NCI-H510A treated with DMSO at 0.1 percent for 48 hours (cell line): ENCODE measurements at places on chromosomes 2 and 18.
A peak's percentile ranks its signal among the peaks of the same experiment; 100 is the strongest.

DNA sequence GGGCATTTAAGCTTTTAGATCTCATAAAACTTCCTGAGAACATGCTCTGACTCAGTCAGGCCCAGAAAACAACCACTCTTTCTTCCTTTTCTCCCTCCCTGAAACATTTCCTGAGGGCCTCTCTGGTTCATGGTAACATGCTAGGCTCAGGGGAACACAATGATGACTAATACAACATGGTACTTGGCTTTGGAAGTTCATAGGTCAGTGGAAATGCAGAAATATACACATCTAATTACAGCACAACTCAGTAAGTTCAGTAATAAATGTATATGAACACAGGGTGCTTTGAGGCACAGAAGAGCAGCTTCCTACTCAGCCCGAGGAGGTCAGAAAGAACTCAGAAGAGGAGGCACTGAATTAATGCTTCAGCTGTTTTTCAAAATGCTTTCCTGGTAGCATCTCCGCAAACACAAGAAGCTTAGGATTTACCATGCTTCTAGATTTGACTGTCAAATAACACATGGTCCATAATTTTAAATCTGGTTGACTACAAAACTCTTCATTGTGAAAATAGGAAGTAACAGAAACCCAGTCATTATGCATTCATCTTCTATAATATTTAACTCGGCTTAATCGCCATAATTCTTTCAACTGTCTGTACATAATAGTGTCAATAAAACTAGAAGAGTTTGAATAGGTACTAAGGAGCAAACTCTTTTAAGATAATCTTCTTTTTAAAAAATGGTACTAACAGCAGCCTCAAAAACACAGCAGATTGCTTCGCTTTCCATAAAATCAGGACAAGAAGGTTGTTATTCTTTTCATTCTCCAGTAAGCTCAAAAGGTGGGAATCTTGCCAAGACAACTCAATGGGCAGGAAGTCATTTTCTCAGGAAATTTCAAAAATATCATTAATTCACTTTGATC lies 251.3 kb downstream of the DLGAP1 start:
- DNase-seq, result no peak

DNA sequence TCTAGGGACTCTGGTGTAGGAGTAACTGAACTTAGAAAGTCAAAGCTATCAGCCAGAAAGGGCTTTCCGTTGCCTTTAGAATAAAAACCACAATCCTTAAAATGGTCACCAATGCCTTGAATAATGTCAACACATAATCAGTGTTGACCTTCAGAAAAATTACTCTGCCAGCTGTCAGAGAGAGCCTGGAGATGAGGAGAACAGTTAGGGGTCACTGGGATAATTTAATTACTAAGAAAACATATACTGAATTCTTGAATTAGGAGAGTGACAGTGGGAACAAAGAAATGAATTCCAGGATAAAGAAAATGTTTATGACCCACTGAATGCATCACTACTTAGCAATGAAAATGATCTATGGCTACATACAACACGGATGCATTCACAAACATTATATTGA lies 23.4 kb upstream of the UGP2 start:
- no peak for DNase-seq

GRCh38 chr18:79982736-79983135 lies 5.6 kb downstream of the TXNL4A start:
- DNase-seq, result no peak

DNA sequence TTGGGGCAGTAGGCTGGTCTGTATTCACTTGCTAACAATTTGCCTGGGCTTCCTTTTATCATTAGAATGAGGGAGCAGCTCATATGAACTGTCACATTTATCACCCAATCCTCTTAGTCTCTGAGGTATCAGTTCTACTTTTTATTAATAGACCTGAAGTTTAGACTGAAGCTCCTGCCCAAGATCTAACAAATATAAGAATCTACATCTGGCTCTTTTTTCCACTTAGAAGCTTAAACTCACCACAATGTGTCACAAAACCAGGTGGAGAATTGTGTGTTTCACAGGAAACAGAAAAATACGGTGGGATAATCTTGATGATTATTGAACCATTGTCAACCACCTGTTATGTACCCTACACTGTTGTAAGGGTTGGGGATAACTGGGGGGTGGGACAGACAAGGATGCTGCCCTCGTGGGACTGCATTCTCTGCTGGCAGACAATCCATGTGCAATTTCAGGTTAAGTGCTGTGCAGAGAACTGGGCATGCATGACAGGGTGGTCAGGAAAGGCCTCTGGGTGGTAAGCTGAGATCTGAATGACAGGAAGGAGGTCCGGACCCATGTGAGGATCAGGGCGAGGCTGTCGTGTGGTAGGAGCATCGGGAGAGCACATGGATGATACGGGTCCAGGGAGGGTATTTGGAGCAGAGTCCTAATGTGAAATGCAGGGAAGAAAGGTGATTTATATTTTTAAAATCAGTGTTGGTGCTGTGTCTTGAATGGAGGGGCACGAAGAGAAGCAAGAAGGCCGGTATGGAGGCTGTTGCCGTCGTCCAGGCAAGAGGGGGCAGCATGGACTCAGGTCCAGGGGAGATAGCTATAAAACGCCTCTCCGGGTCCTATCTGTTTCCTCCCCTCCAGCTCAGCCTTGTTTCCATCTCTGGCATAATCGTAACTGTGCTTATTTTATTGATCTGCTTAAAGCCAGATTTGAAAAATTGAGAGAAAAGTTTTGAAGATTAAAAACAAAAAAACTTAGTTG lies 17.6 kb downstream of the MYL12B start:
- no peak for DNase-seq

GRCh38 chr2:150610670-150611279 lies 123.3 kb upstream of the RND3 start:
- DNase-seq, result no peak

DNA sequence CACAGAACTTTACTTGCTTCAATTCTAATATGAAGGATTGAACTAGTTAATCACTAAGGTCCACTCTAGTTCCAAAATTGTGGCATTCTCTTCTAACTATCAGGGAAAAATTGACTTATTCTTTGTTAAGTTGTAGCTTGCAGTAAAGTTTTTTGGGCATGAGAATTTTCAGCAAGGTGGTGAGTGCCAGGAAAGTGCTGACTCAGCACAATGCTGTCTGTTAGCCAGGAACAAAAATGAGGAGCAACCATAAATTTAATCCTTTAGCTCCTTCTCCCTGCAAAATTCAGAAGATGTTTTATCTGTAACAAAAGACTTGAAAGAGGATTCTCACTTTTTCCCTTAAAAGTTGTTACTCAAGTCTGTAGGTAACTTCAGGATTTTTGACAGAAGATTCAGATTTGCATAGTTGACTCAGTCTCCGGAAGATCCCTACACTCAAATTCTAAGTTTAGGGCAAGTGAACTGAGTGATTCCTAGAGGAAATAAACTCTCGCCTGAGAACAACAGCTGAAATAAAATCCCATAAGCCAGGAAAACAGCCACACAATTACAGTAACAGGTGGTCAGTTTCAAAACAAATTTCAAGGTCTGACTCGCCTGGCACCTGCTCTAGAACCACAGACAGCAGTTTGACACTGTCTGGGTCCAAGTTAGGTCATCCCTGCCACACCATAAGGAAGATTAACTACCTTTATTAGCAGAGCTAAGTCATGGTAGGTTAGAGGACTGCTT lies 20.2 kb upstream of the DARS1 start:
- no peak for DNase-seq

DNA sequence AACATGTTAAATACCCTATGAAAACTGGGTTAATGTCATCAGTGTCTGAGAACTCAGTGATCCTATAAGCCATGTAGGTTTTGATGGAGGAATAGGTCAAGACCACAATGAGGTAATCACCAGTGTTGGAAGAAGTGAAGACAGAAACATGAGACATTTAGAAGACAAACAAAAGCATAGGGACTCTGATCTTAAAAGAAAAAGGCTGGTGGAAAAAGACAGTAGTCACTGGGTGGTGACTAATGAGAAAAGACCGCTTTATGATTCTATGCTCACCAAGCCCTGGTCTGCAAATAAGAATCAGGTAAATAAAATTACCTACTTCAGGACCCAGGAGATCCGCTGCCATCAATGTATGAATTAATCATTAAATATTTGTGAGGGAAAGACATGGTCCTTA lies 271.9 kb downstream of the GPD2 start:
- DNase-seq, result no peak

- DNase-seq, result no peak
Observed at GRCh38 chr2:199922856-199923255, 11.8 kb downstream of the C2orf69 start.

DNA sequence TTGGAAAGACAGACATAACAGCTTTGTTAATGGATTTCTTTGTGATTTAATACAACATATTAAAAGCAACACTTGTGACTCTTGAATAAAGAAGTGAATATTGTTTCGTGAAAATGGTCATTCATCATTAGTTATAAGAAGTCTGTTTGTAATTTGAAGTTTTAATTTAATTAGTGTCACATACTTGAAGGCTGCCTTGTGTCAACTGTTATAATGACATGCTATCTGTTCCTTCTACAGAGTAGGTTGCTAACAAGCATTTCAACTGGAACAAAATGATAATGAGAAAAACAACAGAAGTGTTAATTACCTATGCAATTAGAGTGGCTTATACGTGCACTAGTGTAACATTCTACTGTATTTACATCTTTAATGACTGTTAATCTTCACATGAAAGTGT lies 624.7 kb downstream of the LRP1B start:
- no peak for DNase-seq

GRCh38 chr2:64012115-64012514 lies 7.1 kb downstream of the VPS54 start:
- no peak for DNase-seq

- DNase-seq, result no peak
Observed at GRCh38 chr18:4245456-4245855, 209.7 kb downstream of the DLGAP1 start.

DNA sequence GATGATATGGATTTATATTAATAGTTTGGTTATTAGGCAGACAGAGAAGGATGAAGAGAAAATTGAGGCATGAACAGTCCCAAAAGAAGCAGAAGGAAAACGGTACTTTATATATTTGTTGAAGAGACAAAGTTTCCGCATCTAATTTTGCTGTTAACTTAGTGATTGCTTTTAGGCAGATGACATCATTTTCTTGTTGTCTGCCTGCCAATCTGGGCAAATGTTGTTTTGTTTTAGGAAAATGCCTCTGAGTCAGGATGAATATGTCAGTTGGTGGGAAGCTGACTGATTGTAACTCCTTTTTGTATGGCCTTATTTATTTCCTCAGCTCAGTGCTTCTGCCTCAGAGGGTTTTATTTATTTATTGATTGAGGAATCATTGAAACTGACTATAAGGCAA lies 52.5 kb upstream of the CAVIN2 start:
- DNase-seq, result no peak

GRCh38 chr2:120787822-120788700 lies 52.4 kb downstream of the GLI2 start:
- no peak for DNase-seq

GRCh38 chr2:237304763-237305514 lies 109.0 kb downstream of the COL6A3 start:
- no peak for DNase-seq

DNA sequence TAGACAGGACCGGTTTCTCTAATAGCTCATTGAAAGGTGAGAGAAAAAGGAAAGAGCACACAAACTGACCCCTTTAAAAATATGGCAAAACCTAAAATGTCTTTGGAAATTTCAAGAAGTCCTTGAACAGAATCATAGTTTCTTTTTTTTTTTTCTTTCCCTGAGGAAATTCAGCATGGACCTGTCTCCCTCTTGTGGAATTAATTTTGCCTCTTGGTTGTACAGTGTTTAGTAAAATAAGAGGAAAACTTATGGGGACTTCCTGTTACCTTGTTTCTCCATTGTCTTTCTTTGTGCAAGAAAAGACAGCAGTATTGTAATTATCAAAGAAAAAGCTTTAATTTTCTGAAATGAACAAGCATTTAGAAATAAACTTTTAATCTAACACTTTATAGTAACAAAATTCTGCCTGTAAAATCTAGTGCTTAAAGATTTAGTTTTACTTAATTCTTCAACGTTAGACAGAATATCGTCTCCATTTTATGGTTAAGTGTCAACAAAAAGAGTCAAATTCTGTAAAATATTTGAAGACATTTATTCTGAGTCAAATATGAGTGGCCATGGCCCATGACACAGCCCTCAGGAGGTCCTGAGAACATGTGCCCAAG lies 176.3 kb upstream of the NABP1 start:
- DNase-seq, result no peak

- no peak for DNase-seq
Observed at GRCh38 chr2:80117401-80117800, 187.2 kb downstream of the LRRTM1 start.

DNA sequence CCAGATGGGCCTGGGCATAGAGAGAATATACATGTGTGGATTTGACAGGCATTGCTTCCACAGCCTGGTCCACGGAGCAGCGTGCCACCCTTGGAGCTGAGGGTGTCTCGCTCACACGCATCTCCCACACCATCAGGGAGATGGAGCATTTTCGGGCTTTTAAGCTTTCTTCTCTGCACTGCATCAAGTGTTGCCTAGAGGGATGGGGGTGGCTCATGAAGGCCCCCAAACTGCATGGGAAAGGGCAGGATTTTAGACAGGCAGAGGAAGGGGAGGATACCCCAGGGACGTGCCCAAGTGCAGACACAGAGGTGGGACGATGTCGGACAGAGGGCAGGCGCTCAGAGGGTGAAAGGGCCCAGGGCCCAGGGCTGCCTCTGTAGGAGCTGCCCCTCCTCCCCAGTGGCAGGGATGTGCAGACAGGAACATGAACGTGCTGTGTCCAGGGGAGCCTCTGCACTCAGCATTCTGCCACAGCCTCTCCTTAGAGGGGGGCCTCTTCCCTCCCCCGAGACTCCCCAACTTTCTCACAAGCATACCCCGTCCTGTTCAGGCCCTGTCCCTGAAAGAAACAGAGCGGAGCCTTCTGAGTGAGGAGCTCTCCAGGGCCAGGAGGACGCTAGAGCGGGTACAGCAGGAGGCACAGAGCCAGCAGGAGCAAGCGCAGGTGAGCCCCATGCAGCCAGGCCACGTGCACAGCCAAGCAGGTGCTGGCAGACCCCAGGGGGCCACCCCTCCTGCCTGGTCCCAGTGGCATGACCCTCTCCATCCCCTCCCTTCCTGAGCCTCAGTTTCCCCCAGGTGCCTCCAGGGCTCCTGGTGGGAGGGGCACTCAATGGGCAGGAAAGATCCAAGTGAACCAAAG lies 42.9 kb upstream of the SNED1 start:
- no peak for DNase-seq

- DNase-seq, result peak; percentile 27
Observed at GRCh38 chr2:86764661-86765309, 25.9 kb downstream of the CD8A start.
